ENCODE measurements at places on chromosomes 1 and 21. TPM values are rescaled to one million over a fixed set of nuclear protein-coding genes. Genes with fewer than 3 reads are reported as not detected.

The PLEKHG5 gene
- total RNA-seq: 22.6 TPM

The STUM gene
- total RNA-seq: not detected

The TRPM2 gene
- total RNA-seq: 0.52 TPM

The TEDDM1 gene
- total RNA-seq: not detected

The KIRREL1 gene
- 297 TPM for total RNA-seq

The FLG2 gene
- not detected for total RNA-seq

The KAZN gene
- total RNA-seq: 30.8 TPM

The ESPN gene
- not detected for total RNA-seq

The IGSF3 gene
- 47.9 TPM for total RNA-seq

The PPIAL4G gene
- not detected for total RNA-seq

The CCDC30 gene
- 5.7 TPM for total RNA-seq

The MAN1C1 gene
- total RNA-seq: 0.10 TPM

The LRP8 gene
- 18.9 TPM for total RNA-seq

The CHAF1B gene
- 0.70 TPM for total RNA-seq

The SH2D2A gene
- not detected for total RNA-seq

The DNASE2B gene
- not detected for total RNA-seq

The TMCC2 gene
- 4.7 TPM for total RNA-seq

The OR2G2 gene
- total RNA-seq: not detected

The KRTAP12-2 gene
- not detected for total RNA-seq

The CFAP74 gene
- not detected for total RNA-seq

The SHE gene
- 0.17 TPM for total RNA-seq

The OR2T11 gene
- not detected for total RNA-seq

The VASH2 gene
- total RNA-seq: 0.35 TPM

The FNDC7 gene
- not detected for total RNA-seq
